AG04449 (cell line): ENCODE measurements at places on chromosomes 5 and 9.

DNA sequence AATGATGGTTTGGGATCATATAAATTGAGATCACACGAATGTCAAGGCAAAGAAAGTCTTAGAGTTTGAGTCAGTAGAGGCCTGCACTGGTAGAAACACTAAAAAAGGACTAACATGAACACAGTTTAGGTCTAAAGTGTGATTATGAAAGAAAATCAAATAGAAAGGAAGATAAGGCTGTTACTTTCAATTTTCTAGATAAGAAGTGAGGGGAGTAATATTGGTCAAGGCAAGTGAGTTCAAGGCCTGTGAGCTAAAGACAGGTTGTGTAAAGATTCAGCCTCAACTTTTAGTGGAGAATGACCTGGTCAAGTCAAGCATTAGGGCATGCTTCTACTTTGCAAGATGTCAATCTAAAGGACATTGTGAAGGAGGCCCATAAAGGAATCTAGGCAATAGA is 19.0 kb downstream of the VLDLR start:
- DNase-seq = no peak

GRCh38 chr5:81233080-81233634 is at the start of gene CKMT2:
Gene CKMT2 (plus strand): TSS chr5:81233322. CDS start chr5:81251133, 17,811 bp downstream.
- no peak for DNase-seq

DNA sequence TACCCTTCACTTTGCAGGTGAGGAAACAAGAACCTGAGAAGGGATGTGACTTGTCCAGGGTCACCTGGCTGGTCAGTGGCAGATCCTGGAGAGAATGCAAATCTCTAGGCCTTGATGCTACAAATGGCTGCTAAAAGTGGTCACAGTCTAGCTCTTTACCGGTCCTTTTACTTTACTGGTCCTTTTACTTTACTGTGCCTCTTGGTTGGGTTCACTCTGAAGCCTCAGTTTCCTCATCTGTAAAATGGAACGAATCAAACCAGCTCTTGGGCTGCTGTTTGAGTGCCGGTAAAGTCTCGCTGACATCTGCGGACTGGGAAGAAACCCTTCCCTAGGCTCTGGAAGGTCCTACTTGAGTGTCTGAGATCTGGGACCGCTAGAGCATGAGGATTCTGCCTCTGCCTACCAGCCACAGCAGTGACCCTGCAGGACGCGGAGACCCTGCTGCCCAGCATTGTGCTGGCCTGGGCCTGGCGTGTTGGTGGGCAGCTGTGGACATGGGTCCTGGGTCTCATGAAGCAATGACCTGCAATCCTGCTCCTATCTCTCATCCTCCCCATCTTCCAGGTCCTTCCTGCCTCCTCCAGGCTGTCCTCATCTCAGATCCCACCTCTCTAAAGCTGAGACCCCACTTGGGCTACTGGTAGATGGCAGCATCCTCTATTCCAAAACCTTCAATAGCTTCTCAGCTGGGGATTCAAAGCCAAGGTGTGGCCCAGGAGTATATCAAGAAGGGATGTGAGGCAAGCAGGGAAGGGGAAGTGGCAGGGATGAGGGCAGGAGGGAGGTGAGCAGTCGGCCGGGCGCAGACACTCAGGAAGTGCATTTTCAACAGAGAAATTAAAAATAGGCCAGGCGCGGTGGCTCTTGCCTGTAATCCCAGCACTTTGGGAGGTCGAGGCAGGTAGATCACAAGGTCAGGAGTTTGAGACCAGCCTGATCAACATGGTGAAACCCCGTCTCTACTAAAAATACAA is 13.3 kb downstream of the CORO2A start:
- no peak for DNase-seq

GRCh38 chr9:84841931-84842330 is 172.4 kb downstream of the NTRK2 start:
- DNase-seq = no peak

- no peak for DNase-seq
Measured at GRCh38 chr9:84823421-84824271, 154.1 kb downstream of the NTRK2 start.

GRCh38 chr5:16461782-16462181 is 3.8 kb downstream of the ZNF622 start:
- DNase-seq = peak; percentile 87

- no peak for DNase-seq
Measured at GRCh38 chr5:16737209-16737608, 120.4 kb upstream of the RETREG1 start.

GRCh38 chr9:129968690-129969485 is 74.1 kb downstream of the FNBP1 start:
- peak; percentile 65 for DNase-seq

DNA sequence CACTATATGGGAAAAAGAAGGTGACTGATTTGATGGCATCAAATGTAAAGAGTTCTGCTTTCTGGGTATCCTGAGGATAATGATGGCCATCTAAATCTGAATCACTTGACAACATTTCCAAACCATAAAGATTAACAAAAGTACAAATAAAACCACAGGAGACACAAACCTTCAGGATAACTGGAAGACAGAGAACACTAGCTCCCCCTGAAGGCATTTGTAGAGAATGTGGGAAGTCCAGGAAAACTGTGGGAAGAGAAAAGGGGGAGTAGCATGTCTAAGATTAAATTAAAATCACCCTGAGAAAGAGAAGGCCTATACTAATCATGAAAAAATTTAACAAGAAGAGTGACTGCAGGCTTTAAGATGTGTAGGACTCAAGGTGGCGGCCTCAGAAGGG is 116.2 kb downstream of the PRELID2 start:
- peak; percentile 14 for DNase-seq

DNA sequence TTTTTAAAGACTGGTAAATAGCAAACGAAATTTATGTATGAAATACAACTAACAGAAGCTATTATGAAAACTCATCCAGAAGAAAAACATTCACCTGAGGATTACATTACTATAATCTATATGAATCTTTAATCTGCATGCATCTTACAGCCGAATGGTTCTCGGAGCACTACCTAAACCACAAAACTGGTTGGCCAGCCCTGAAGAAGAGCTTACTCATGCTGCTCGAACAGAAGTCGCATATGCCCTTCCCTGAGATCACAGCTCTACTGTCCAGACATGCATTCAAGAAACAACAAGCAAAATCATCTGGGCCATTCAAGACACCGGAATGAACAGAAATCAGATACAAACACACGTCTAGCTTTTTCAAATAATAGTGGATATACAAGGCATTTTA is 931.0 kb upstream of the DMAC1 start:
- DNase-seq = no peak

DNA sequence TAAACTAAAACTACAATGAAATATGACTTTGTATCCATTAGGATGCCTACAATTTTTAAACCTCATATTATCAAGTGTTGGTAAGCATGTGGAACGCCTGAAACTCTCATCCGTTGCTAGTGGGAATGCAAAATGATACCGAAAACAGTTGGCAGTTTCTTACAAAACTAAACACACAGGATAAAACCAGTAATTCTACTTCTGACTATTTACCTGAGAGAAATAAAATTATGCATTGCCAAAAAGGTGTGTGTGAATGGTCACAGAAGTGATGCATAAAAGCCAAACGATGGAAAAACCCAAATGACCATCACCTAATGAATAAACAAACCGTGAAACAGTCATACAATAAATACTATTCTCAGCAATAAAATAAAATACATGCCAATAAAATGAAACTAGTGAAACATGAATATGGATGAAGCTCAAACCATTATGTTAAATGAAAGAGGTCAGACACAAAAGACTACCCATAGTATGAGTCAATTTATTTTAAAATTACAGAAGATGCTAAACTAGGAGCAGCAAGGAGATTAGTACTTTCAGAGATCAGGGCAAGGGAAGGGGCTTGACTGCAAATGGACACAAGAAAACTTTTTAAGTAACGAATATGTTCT is 13.4 kb downstream of the AUH start:
- DNase-seq = no peak

DNA sequence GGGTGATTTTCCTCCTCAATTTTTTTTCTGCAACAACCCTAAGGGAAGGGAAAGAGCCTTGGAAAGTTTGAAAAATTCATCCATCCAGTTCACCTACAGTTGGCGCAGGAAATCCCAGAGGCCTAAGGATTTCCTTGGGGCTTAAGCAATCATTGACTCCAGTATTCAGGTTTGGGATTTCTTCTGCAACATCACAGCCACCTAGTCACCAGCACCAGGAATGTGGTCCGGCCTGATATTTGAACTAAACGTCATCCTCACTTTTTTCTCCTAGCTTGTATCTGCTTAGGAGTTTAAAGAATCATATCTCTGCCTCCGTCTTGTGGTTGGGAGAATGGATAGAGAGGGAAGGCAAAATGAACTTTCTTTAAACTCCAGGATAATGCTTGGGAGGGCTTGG is 20.2 kb upstream of the TLE4 start:
- no peak for DNase-seq

DNA sequence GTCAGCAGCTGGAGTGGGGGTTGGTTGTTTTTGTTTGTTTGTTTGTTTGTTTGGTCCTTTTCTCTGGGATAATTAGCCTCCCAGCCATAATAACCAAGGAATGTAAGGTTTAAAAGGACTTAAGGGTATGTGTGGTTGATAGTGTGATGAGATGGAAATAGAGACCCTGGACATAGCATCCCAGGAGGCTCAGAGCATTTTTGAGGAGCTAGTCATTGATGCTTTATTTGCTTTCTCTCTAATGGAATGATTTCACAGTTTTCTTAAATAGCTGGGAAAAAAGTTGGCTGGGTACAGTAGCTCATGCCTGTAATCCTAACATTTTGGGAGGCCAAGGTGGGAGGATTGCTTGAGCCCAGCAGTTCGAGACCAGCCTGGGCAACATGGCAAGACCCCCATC is 45.1 kb downstream of the TTC1 start:
- DNase-seq = no peak

DNA sequence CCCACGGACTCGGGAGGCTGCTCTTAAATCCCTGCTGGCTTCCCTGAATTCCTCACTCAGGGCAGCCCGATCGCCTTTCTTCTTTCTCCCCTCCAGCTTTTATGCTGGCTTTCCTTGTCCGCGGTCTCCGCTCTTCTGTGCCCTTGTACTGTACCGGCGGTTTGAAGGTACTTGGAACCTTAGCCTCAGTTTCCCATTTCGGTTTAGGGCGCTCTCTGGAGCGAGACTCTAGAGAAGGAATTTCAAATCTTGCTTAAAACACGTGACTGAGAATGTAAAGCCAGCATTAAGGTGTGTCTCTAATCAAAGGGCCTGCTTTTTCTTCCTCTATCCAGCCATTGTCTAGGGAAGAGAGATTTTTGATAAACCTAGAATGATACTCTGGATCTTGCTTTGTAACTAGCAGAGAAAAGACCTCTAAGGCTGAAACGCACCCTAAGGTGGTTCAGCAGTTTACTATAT is 650 bp downstream of the GPR107 start:
- no peak for DNase-seq

GRCh38 chr5:40442346-40442745 is 237.4 kb upstream of the PTGER4 start:
- peak; percentile 44 for DNase-seq

GRCh38 chr5:87298692-87299362 is 31.1 kb downstream of the RASA1 start:
- no peak for DNase-seq

GRCh38 chr5:72815580-72816283 is 729 bp upstream of the TNPO1 start:
- DNase-seq = no peak

DNA sequence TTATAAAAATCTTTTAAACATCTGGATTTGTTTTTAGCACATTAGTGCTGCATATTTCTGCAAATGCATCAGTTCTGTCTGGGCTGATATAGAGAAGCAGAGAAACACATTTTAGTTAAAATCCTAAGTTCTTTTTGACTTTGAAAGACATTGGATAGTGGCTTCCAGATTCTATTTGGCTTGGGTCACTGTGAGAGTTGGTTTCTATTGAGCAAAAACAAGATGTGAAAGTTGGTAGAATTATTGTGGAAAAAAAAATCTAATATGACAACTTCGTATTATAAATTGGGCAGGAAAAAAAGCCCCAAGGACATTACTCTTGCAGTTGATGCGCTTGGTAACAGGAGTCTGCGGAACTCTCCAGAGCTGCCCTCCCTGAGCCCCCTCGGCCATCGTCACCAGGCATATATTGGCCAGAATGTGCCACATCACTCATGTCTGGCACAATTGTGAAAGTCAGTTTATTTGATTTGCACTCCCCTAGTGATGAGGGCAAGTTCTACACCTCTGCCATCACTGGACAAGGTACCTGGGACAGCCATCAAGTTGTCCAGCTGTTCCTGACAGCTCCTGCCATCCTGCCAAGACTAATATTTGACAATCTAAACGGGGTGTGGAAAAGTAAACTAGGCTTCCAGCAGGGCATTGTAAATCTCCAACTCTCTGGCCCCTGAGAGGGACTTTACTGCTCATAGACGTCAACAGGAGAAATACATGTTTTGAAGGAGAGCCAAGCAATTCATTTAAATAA is 334.5 kb downstream of the TENT4A start:
- no peak for DNase-seq

GRCh38 chr5:169652057-169652456 is 15.0 kb downstream of the DOCK2 start:
- DNase-seq = no peak

- no peak for DNase-seq
Measured at GRCh38 chr9:13411791-13412190, 132.3 kb upstream of the MPDZ start.

DNA sequence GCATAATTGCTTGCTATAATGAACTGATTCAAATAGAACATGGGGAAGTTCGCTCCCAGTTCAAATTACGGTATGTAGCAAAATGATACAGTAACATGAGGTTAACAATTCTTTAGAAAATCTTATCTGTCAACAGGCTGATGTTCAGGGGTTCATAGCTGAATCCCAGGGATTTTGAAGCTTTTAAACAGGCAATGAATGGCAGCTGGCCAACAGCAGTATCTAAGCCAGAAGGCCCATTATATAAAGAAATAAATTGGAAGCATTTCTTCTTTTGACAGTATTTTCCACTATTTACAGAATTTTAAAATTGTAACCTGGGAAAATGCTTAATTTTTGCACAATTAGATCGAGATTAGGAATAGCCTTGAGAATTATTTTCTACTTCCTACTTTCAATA is 126.8 kb downstream of the PDE8B start:
- DNase-seq = no peak

DNA sequence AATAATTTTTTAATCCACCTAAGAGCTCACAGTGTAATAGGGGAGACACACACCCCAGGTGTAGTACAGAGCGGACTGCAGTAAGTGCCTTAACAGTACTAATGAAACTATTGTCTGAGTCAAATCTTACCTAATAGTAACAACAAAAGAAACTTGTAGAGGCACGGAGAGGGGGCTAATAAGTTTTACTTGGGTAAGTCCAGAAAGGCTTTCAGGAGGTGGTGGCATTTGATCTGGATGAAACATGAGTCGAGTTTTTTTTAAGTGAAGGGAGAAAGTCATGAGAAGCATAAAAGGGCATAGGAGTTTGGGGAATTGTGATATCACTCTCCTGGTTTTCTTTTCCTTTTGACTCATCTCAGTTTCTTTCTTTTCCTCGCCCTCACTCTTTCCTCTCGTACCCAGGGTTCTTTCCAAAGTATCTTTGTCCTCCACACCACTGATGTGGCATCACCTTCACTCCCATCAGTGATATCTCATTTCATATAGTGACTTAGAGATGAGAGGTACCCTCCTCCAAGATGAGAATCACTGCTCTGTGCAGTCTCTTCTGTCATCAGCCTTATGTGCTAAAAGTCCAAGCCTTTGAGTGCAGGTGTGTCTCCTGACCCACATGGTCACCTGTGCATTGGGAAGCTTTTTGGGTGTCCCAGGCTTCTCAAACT is 2.0 kb downstream of the CTNNA1 start:
- DNase-seq = no peak
